ENCODE measurements at places on chromosomes 1 and 21. TPM values are rescaled to one million over a fixed set of nuclear protein-coding genes. Genes with fewer than 3 reads are reported as not detected.

Gene TPTE
- total RNA-seq: not detected

Gene ACP6
- total RNA-seq: 15.3 TPM

Gene ZNF648
- total RNA-seq: not detected

Gene HHIPL2
- total RNA-seq: 0.66 TPM

Gene LMX1A
- total RNA-seq: not detected

Gene NTRK1
- 3.6 TPM for total RNA-seq

Gene SPRR1A
- total RNA-seq: not detected

All from A673 (cell line).